ENCODE measurements at places on chromosomes 6 and 20.

DNA sequence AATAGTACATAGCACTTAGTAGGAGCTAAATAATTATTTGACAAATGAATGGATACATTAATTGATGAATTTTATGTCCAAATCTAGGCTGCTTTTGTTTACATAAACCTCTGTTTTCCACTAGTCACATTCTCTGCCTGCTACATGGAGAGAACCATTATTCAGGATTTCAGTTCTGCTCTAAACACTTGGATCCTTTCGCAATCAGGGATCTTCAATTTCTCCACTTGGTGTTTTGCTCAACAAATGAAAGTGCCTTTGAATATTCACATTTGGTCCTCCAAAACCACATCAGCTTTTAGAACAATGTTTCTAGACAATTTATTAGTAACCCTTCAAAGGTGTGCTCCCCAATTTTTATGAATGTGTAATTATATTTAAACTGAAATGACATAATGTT, 30.6 kb upstream of the HLA-DQB1 start:
- DNase-seq: no peak

GRCh38 chr6:41027799-41028560, 11.0 kb downstream of the UNC5CL start:
- peak; percentile 59 for DNase-seq

- no peak for DNase-seq
These were observed 51.2 kb upstream of the TPD52L1 start for GRCh38 chr6:125102411-125102810.

DNA sequence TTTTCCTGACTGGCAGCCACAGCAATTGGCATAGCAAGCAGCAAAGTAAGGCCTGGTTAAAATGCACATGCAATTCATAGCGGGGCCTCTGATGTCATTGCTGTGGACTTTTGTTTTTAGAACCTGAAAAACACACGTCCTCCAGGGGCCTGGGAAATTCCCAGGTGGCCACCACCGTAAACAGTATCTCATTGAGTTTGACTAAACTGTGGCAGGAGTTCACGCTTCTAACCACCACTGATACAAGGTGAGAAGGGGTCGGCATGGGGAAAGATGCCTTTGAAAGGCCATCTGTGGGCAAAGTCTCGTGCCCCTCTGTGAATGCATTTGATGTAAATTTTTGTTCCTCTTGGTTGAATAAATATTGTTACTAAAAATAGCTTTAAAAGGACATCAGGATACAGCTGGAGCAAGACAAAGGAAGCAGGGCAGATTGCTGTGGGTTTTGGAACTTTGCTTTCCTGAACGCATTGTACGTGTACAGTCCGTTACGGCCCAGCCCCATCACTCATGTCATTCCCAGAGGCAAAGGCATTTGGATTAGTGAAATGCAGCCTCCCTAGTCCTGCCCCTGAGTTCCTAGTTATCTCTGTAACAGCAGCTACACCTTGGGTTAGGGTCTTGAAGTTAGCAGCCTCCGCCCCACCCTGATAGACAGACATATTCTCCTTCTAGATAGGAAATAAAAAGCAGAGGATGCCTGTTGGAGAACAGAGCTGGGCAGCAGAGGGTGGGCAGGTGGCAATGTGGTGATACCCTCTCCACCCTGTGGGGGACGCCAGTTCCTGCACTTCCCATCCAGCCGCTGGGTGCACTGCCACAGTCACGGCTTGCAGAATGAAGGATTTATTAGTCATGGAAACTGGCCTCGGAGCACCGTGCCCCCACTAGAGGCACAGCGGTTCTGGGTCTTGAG, 80.3 kb downstream of the ZDHHC14 start:
- peak; percentile 36 for DNase-seq

DNA sequence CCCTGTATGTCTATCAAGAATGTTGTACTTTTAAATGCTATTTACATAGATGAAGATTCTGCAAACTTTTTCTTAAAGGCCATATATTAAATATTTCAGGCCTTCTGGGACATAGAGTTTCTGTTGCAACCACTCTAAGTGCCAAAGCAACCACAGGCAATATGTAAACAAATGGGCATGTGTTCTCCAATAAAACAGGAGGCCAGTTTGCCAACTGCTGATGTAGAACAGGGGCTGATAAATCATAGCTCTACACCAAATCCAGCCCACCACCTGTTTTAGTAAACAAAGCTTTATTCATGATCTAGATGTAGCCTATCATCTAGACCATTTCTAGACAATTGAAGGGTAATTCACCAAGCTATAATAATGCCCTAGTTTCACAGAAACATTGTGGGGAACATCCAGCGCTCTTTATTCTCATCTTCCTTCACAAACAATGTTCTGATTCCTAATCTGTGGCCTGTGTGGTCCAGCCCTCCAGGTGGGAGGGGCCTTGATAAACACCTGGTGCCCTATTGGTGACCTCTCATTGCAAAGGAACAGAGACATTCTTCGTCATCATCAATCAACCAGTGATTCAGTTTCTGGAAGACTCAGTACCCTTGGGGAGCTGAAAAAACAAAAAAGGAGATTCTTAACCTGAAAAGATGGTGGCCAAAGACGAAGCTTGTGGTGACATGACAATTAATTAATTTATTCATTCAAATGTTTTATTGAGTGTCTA, 80.2 kb downstream of the PREP start:
- no peak for DNase-seq

GRCh38 chr20:40110311-40110831, 578.7 kb downstream of the MAFB start:
- DNase-seq: no peak

- DNase-seq: no peak
These were observed 4.1 kb upstream of the PREX1 start for GRCh38 chr20:48831718-48832404.

GRCh38 chr6:11595903-11596302, 58.4 kb downstream of the TMEM170B start:
- DNase-seq: no peak

GRCh38 chr6:166560222-166560621, 26.3 kb downstream of the RAMACL start:
- no peak for DNase-seq

DNA sequence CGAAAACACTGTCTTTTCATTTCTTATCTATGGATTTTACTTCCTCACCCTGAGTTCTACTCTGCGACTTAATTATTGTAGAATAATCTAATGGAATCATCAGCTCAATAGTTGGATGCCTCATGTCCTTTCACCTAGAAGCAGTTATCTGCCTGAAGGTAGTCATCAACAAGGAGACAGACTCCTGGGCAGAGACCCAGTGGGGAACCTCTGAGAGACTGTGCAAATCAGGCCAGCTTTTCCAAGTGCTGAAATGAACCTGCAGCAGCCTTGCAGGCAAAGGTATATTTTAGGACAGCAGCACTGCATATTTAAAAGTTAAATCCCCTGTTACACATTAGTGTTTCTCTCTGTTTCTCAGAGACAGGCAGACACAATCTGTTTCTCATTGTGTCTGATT, 99.7 kb upstream of the STMND1 start:
- DNase-seq: no peak

GRCh38 chr6:168208854-168209253, 110.7 kb downstream of the DACT2 start:
- no peak for DNase-seq

GRCh38 chr20:2397091-2397490, 16.4 kb downstream of the TGM6 start:
- no peak for DNase-seq
